ENCODE measurements at places on chromosomes 13 and 19.

DNA sequence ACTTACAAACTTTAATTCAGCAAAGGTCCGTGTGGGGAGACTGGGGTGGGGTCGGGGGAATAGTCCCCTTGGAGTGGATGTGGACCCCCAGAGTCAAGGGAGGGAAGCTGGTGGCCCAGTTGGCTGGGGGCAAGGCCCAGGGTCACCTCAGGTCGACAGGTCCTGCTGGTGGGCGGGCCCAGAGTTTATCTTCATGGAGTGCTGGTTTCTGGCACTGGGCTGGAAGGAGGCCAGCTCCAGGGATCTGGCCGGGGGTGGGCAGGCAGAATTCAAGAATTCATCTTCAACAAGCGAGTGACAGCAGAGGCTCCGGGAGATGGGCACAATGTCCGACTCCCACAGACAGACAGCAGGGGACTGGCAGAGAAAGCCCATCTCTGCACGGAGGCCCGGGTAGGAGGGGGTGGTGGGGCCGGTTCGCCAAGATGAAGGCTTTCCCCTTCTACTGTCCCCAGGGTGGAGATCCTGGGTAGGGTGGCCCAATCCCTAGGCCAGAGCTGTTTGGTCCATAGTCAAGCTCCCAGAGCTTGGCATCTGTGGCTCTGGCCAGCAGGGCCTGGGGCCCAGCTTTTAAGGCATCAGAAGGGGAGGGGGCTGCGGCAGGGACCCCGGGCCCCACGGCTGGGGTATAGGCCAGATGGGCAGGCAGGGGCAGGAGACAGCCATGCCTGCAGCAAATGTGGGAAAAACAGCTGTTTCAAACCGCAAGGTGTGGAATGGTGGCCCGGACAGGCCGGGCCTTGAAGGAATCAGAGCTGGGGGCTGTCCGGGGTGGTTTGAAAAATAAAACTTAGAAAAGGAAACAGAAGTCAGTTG lies 622 bp upstream of the FDX2 start:
- DNase-seq, result no peak

GRCh38 chr13:111327730-111328573 lies 7.5 kb downstream of the TEX29 start:
- DNase-seq, result no peak

DNA sequence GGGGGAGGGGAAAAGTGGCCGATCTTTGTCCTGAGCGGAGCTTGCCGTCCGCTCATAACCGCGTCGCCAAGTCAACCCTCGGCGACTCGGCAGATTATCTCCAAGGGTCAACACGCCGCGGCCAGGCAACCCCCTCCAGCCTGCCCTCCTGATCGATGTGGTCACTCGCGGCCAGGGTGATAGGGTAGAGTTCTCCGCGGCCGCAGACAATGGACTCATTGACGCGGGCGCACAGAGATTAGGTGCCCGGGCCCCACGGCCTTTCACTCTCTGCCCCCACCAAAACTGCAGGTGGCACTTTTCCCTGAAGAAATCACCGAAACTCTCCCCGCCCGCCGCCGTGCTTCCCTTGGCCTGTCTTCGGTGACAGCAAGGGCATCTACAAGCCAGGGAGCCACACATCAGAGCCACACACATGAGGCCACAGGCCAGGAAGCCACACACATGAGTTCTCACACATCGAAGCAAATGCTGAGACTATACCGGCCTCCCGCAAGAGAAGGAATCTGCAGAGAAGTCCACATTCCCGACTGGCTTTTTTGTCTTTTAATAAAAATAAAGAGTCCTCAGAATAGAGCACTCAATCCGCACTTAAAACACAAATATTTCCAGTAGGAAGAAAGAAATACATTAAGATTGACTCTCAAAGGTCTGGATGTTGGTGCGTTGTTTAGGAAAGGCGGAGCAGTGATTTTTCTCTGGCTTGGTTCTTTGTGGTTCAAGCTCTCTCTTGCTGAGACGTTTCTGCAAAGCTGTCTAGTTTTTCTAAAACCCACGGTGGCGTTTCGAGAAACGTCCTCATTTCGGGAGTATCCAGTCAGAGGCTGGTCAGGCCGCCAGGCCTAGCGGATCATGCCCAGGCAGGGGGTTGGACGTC lies 1.5 kb upstream of the PDX1 start:
- DNase-seq, result no peak

GRCh38 chr13:55977436-55977835 lies 1163.3 kb upstream of the PRR20A start:
- no peak for DNase-seq

DNA sequence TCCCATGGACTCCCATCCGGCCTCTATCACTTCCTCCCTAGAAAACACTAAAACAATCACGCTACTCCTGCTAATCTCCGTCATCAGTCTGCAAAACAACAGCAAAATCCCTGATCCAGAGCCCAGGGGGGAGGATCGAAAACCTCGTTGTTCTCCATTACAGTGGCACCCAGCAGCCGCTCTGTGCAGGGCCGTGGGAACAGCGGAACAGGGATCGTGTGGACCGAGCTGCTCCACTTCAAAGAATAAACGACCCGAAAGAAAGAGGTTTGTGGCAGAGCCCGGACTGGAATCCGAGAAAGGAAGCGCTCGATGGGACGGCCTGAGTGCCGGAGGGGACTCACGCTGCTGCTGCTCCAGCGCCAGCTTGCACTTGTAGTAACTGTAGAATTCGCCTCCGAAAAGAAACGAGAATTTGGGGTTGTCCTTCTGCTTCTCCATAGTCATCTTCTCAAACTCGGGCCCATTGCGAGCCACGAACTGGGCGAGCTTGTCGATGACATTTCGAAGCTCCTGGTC lies 652 bp downstream of the CHERP start:
- DNase-seq, result no peak
